Iris pigment epithelial cell (primary cell): ENCODE measurements at places on chromosomes 4 and X.

DNA sequence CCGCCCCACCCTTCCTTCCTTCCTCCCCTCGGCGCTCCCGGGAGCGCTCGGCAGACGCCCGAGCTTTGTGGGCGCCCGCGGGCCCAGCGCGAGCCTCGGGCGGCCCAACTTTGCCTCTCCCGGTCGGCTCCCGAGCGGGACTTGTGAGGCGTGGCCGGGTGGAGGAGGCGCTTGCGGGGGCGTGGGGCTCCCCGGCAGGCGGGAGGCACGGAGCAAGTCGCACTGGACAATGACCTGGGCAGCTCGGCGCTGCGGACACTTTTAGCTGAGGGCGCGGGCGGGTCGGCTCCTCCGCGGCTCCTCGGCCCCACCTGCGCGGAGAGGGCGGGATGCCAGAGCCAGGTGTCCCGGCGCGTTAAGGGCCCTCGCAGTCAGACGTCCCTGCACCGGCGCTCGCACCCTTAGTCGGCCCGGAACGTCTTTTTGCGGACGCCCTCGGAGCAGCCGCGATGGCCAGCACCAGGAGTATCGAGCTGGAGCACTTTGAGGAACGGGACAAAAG lies 385 bp downstream of the DCLK2 start:
- DNase-seq: peak; percentile 61

GRCh38 chr4:23728393-23728792 lies 161.5 kb downstream of the PPARGC1A start:
- peak; percentile 62 for DNase-seq

- DNase-seq: no peak
Measured at GRCh38 chrX:103789004-103789403, 12.4 kb downstream of the PLP1 start.

- no peak for DNase-seq
Measured at GRCh38 chr4:825971-826330, at the start of gene CPLX1. Gene CPLX1 (minus strand): TSS chr4:826129. CDS start chr4:824522, 1,607 bp downstream.

DNA sequence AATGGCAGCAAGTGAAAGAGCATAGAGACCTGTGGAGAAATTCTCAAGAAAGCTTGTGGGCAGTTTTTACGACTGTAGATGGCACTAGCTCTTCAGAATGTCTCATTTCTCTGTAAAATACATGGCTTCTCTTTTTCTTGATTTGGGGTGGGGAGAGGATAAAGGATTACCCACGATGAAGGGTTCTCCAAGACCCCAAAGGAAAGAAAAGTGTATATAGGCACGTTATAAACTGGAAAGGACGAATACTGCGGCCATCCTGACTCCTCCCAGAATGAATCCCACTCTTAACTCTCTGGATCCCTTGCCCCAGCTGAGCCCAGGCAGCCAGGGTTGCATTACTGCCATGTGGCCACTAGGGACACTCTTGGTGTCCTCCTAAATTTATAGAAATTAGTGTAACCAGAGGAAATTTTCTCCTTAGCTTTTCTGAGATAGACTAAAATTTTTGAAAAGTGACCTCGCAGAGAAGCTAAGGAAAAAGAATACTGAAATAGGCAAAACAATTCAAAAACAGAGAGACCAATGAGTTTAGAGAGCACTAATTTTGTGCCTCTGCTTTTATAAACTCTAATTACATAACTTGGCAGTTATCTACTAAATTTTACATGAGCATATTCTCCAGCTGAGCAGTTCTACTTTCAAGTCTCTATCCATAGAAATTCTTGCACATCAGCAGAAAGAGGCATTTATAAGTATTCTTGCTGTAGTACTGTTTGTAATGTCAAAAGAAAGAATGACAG lies 37.8 kb upstream of the PCDH19 start:
- peak; percentile 12 for DNase-seq

DNA sequence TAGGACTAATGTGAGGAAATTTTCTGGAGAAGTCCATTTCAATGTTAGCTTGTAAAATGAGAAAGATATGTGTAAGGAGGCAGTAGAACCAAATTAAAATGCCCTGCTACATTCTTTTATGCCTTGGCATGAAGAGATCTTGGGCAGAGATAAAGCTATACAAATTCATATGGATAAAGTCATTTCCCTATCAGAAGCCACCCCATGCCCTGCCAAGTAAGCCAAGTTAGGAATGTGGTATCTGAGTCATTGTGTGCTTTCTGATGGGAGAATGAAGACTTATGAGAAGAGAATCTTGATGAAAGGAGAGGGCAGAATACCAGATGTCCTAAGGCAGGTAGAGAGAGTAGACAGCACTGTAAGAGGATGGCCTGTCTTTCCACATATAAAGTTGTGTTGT lies 83.7 kb downstream of the TEX13A start:
- DNase-seq: no peak

DNA sequence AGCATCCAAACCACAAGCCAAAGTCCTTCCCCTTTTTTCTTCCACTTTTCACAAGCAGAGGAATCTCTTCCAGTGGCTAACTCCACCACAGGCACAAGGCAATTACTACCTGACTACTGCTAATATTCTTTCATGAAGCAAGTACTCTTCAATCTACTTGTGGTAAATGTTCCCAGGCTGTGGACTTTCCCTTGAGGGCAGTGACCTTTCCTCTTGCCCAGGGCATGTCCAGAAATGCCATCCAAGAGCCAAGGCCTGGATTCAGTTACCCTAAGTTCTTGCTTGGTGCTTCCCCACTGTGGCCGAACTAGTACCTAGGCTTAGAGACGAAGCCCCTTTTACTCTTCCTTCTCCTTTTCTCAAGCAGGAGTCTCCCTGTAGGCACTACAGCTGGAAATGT lies 400.7 kb downstream of the DCAF12L2 start:
- no peak for DNase-seq

DNA sequence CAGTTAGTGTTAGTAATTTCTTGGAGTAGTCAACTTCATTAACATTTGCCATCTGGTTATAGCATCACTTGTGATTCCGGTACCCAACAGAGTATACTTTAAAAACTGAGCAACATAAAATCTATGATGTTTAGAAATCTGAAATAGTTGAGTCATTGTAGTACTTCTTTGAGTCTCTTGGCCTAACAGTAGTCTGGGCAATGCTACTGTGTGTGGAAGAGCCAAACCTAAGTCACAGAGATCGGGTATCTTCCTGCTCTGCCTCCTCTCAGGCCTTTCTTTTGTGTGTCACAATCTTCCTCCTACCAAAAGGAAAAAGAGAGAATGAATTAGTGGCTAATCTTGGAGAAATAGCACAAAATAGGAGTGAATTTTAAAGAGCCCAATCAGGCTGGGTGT lies 25.5 kb downstream of the DCUN1D4 start:
- DNase-seq: peak; percentile 15

GRCh38 chr4:114654592-114654991 lies 56.0 kb downstream of the UGT8 start:
- DNase-seq: no peak

DNA sequence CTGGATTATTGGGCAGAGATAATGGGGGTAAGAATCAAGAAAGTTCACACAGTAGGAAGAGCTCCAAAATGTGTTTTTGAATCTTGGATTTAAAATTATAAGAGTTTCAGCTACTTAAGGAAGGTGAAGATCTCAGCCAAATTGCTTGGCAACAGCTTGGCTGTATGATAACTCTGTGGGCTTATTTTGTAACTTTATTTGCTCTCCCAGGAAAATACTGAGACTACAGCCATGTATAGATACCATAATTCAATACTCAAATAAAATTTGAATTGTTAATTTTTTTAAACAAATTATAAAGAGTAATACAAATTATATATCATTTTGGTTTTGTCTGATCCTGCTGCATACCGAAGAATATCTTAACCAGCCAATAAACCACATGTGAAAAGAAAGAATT lies 129.5 kb upstream of the INPP4B start:
- no peak for DNase-seq

DNA sequence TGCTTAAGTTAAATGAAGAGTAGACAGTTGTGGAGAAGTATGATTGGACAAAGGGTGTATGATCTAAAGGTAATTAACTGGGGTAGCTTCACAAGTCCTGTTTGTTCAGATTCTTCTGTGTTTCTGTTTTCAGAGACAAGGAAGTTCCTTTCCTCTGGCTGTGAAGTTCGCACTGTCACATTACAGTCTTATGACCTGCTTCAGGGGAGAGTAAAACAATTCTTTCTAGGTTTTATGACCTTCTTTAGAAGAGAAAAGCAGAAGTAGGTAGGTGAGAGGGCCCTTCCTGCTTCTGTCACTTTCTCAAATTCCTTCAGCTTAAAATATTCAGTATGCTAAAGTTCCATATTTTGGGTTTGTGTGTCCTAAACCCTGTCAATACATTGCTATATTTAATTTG lies 211.9 kb downstream of the SOX3 start:
- DNase-seq: no peak

DNA sequence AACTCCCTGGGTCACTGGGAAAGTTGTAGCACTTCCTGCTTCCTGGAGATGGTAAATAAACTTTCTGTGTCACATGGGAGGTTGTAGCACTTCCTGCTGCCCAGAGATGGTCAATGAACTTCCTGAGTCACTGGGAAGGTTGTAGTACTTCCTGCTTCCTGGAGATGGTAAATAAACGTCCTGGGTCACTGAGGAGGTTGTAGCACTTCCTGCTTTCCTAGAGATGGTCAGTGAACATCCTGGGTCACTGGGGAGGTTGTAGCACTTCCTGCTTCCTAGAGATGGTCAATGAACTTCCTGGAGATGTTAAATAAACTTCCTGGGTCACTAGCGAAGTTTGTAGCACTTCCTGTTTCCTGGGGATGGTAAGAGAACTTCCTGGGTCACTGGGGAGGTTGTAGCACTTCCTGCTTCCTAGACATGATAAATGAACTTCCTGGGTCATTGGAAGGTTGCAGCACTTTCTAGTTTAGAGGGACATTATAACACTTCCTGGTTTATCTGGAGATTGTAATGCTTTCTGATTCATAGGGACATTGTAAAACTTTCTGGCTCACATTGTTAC lies 62.3 kb upstream of the CD99 start:
- no peak for DNase-seq

DNA sequence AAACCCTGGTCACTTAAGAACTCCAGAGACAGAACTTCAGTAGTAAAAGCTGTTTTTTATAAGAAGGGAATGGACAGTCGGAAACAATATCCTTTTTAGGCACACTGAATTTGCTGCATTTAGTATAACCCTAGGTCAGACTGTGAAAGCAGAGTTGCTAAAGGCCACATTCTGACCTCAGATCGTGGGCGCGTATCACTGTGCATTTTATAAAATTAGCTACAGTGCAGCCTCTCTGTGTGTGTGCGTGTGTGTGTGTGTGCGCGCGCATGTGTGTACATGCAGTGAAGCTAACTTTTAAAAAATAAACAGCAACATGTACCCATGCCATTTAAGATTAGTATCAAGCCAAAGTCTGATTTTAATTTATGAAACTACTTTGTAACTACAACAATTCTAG lies 8.0 kb downstream of the ZNF827 start:
- DNase-seq: no peak

DNA sequence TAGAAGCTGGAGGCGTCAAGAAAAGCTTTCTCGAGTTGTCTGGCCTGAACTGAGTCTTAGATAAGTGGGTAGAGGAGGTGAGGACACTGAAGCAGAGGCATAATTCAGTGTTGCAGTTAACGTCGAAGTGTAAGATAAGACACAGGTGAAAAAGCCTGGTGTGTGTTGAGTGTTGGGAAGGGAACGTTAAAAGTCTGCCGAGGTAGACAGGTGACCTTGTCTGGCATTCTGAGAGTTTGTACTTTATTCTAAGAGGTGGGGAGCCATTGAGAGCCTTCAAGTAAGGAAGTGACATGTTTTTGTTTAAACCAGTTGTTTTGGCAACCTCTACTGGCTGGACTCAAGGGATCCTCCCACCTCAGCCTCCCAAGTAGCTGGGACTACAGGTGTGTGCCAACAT lies 219.1 kb downstream of the SHROOM3 start:
- DNase-seq: no peak

- DNase-seq: peak; percentile 17
Measured at GRCh38 chr4:25667931-25668557, 12.4 kb downstream of the SLC34A2 start.

DNA sequence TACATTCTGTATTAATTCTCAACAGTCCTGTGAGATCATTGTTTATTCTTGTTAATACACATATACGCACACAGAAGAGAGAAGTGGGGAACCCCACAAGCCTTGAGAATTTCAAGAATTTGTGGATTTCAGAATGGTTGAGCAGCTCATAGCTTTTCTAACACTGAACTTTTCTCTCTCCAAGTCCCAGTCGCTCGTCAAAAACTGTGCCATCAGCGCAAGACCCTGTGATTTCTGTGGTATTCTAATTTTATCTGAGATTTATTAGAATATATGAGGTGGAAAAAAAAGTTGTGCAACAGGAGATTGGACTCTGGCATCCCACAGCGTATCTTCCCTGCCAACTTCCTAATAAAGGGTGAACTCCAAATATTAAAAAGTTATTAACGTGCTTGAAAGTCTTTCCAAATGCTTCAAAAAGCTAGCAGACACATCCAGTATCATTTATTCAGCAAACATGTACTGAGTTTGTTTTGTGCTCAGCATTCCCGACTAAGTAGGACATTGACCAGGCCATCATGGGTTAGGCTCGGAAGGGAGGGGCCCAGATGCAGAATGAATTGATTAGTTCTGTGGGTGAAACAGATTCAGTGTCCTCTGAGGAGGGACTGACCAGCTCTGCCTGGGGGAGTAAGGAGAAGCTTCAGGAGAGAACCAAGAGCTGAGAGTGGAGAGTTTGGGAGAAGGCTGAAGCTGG lies 165.6 kb downstream of the CBR4 start:
- DNase-seq: peak; percentile 93

DNA sequence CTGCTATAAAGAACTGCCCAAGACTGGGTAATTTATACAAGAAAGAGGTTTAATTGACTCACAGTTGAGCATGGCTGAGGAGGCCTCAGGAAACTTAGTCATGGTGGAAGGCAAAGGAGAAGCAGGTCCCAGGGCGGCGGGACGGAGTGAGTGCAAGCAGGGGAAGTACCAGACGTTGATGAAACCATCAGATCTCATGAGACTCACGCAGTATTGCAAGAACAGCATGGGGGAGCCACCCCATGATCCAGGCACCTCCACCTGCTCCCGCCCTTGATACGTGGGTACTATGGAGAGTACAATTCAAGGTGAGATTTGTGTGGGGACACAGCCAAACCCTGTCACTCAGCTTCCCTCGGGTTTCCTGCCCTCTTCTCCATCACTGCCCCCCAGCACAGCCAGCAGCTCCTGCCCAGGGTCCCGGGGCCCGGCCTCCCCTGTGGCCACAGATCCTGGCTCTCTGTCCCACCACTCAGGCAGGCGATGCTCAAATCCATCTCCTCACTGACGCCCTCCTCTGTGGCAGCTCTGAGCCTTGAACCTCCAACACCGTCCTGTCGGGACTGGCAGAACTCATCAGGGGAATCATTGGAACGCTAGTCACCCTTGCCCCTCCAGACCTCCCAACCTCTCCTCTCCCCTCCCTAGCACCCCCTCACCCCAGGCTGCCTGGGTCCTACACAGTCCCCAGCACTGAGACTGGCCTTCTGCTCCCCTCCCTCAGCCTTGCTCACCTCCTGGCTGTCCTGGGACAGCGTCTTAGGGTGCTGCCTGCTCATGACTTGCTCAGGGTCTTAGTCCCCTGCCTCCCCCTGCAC lies 37.6 kb downstream of the FGFRL1 start:
- no peak for DNase-seq

- peak; percentile 76 for DNase-seq
Measured at GRCh38 chrX:56802921-56803849, 74.1 kb downstream of the NBDY start.
